Small intestine (tissue), 16 donors: ENCODE measurements at places on chromosomes 13 and 19.

DNA sequence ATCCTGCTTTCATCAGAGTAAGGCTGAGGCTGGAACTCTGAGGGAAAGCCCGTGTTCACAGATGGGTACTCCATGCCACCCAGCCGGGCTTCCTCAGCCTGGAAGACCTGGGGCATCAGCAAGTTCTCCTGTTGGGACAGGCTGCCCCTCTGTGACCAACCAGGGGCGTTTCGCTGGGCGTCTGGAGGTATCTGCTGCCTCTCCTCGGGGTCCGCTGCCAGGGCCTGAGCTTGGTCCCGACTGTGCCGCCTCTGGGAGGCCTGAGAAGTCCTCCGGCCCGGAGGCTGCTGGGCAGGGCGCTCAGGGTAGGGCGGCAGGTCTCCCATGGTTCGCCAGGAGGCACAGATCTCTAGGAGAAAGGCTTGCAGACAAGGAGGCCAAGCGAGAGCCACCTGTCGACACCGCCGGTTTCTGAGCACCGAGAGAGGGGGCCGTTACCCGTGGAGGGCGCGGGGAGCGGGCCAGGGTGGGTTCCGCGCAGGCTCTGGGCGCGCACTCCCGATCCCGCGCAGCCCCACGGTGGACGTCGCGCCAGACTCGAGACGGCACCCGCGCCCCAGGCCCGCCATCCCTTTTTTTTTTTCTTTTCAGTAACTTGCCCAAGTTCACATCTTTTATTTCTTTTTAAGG, at the start of gene RSPH6A:
RSPH6A (minus strand) TSS at position 458 of the 630 bp plus-strand sequence; CDS start at position 326, 132 bp downstream.
- no peak for DNase-seq

GRCh38 chr13:26590379-26590778, 32.9 kb downstream of the WASF3 start:
- DNase-seq: no peak

- no peak for DNase-seq
Measured at GRCh38 chr13:48615049-48615448, 38.7 kb upstream of the CYSLTR2 start.

GRCh38 chr13:40589285-40590109, 76.9 kb downstream of the FOXO1 start:
- no peak for DNase-seq

DNA sequence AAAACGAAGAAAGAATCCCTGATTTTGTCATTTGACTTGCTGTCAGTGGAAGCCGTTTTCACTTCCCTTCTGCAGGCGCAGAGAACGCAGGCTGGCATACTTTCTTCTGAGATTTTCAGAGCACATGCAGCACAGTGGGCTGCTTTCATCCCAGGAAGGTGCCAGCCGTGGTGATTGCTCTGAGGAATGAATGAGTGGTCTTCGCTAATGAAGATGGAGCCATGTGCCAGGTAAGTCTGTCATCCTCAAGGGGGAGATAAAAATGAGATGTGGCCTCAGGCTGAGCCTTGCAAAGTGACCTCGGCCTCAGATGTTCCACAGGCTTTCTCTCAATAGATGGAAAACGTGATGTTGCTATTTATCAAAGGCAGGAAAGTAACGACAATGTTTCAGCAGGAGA, 94.6 kb upstream of the FARP1 start:
- DNase-seq: no peak

DNA sequence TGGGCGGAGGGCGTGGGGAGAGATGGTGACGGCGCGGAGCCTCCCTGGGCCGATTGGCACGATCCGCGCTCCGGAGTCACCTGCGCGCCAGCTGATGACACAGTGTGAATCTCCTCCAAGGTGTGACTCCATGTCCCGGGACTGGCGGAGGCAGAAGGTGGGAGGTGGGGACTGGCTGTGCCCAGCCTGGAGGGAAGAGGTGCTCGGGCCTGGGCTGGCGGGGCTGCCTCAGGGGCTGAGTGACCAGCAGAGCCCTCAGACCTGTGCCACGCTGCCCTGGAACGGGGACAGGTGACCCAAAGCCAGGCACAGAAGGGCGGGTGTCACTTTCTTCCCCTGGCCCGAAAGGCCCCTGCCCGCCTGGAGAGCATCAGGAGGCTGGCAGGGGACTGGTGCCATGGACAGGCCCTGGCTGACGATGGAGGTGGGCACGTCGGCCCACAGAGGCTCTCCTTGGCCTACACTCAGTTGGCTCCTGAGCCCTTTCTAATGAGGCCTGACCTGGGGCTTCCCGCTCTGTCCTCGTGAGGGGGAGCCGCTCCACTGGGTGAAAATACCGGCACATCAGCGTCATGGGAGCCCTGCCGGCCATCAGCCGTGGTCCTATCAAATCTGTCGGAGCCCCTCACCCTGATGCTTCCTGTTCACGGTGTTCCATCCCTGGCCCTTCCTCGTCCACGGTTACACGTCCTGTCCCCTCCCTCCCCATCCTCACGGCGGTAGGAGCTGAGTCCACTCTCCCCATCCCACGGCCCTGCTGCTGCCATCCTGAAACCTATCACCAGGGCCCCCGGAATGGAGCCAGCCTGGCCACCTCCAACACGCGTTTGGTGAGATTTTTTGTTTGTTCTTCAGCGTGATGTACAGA, 75.6 kb downstream of the SPACA7 start:
- no peak for DNase-seq

- no peak for DNase-seq
Measured at GRCh38 chr19:44772959-44773358, 4.7 kb upstream of the CBLC start.

- no peak for DNase-seq
Measured at GRCh38 chr13:50829226-50829625, 14.3 kb downstream of the DLEU7 start.

DNA sequence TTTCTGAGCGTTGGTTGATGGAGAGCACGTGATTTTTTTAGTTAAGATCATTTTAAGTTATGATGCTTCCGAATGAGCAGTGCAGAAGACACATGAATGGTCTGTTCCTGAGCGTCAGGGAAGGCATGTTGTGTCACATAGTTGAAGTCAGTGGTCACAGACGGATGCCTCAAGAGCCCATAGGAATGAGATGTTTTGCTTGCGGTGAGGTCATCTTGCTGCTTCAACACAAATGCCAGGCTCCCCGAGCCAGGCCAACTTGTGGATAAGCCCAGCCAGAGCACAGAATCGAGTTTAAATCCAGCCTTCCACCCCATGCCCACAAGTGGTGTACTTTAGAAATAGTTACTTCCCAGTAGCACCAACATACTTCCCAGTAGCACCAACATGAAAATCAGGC, 5.4 kb downstream of the UPF3A start:
- no peak for DNase-seq

DNA sequence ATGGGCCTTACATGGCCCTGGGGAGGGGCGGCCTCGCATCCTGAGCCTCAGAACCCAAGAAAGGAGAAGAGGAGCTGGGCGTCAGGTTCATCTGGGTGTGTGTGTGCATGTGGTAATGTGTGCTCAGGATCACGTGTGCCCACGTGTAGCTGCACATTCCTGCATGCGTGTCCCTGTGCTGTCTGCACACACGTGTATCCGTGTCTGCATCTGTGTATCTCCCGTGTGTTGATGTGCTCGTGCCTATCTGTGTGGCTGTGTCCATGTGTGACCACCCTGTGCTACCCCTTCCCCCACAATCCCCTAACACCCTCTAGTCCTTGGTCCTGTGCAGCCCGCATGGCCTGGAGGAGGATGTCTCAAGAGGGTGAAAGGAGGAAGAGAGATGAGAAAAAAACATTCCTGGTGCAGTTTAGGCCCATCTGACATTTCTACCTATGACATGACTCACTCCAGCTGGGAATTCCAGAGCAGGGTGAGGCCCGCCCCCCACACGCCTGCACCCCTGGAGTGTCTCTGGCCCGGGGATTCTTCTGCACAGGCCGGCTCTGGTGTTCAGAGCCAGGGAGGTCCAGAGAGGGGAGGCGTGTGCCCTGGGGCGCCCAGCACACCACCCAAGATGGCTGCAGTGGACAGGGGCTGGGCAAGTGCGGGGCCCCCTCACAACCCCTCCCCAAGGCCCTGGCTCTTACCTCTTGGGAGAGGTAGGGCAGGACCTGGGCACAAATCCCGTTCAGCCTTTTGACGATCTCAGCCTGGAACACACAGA, 7.1 kb downstream of the TLE5 start:
- peak; percentile 43 for DNase-seq

- no peak for DNase-seq
Measured at GRCh38 chr13:110232756-110233155, 74.2 kb downstream of the COL4A1 start.

GRCh38 chr13:108708921-108709320, 79.5 kb downstream of the MYO16 start:
- no peak for DNase-seq

GRCh38 chr13:113636266-113636963, 21.6 kb downstream of the ATP4B start:
- no peak for DNase-seq

DNA sequence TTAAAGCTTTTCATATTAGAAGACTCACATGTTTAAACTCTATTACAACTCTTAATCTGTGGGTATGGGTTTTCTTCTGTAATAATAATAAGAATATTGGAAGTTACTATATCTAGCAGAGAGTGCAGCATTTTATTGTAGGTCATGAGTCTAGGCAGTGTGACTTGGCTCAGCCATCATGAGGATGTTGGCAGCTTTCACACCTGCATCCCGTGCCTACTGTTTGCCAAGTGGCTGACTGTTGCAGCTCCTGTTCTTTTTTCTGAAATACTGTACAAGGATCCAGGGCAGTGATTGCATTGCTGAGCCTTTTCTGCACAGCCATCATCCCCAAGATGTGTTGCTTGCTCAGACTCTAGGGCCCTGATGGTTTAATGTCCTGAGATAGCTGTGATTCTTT, 47.4 kb downstream of the MTUS2 start:
- no peak for DNase-seq

DNA sequence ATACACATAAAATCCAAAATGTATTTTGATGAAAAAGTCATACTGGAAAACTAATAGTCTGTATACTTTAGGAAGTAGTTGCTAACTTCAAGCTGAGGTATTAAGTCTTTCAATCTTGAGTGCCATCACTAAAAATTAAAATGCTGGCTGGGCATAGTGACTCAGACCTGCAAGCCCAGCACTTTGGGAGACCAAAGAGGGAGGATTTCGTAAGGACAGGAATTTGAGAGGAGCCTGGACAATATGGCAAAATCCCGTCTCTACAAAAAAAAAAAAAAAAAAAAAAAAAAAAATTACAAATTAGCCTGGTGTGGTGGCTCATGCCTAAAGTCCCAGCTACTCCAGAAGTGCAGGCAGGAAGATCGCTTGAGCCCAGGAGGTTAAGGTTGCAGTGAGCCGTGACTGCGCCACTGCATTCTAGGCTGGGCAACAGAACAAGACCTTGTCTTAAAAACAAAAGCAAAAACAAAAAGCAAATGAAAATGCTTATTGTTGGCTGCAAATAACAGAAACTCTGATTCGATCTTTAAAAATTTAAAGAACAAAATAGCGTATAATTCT, 1994.2 kb upstream of the PCDH20 start:
- no peak for DNase-seq

DNA sequence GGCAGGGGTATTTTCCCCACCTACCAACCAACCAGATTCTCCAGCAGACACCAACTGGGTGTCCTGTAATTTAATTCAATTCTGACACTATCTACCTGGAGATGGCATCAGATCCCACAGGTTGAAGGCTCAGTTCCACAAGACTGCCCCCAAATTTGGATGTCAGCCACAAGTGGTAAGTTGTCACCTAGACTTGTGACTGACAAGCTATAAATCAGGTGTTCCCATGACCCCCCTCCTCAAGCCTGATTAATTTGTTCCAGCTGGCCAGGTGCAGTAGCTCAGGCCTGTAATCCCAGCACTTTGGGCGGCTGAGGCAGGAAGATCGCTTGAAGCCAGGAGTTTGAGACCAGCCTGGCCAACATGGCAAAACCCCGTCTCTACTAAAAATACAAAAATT, 10.6 kb upstream of the HAUS5 start:
- DNase-seq: no peak

GRCh38 chr13:114249077-114249476, 14.4 kb downstream of the CDC16 start:
- DNase-seq: no peak

GRCh38 chr13:24709186-24709913, 29.1 kb downstream of the ATP12A start:
- DNase-seq: no peak

DNA sequence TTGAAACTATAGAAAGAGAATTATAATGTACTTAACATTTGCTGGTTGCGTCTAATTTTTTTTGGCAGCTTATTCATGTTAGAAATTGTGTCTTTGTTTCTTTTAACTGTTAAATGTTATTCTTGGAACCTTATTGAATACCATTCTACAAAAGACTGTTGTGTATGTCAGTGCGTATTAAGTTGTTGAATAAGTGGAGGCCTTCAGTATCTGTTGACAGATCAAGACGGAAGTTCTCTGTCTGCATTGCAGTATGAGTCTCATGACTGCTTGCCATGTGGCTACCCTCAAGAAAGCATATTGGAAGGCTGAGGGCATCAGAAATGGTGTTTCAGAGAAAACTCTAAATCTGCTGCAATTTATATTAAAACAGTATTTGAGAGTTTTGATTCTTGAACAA, 8.5 kb downstream of the UBA2 start:
- DNase-seq: no peak

- DNase-seq: no peak
Measured at GRCh38 chr13:27271570-27272096, 1.0 kb downstream of the RASL11A start.

GRCh38 chr19:45852983-45853382, 10.0 kb downstream of the SYMPK start:
- DNase-seq: no peak

DNA sequence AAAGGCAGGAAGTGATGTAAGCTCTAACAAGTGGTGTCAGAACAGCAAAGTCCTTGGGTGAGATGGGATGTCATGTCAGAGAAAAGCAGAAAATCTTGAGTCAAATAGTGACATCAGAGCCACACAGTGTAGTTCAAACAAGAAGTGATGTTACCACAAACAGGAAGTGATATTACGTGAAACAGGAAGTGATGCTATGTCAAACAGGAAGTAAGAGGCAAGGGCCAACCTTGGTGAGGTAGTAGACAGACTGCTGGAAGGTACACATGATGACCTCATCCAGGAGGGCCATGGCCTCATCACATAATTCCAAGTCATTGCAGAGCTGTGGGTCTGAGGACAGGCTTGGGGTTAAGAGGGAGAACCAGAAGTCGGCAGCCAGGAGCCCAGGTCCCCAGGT, 7.0 kb upstream of the MAMSTR start:
- no peak for DNase-seq

DNA sequence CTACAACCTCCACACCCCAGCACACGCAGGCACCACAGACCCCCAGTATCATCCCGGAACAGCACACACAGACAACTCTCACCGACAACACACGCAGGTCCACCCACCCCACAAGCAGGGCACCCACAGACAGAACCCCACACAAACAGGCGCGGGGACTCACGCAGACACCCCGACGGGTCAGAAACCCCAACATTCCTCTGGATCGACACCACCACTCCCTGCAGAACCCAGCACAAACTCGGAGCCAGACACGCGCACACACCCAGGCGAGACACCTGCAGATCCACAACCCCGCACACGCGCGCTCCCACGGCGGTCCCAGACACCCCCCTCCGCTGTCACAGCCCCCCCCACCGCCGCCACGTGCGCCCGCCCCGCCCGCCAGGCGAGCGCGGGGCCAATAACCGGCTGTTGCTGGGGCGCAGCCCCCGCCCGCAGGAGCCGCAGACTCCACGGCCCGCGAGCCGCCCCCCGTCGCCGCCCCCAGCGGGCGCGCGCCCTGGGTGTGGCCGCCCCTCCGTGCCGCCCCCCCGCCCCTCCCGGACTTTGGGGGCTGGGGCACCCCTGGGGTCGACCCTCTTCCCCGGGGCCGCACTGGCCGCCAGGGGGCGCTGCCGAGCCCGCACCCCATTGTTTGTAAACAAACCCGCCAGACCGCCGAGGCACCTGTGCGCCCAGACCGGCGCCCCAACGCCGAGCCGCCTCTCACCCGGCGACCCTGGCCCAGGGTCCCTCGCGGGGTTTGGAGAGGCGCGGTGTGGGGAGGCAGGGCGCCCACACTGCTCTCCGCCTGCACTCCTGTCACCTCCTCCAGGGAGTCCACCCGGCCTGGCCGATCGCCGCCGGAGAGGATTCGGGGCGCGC, 712 bp downstream of the BBC3 start:
- DNase-seq: peak; percentile 79
